CD4-positive, alpha-beta T cell treated with Interleukin-6 for 4 hours (primary cell): ENCODE measurements at places on chromosomes 7 and 10.
A peak's percentile ranks its signal among the peaks of the same experiment; 100 is the strongest.

GRCh38 chr10:86961481-86962091 lies 3.2 kb downstream of the SNCG start:
- DNase-seq = no peak

GRCh38 chr10:49601857-49602256 lies 8.3 kb upstream of the SLC18A3 start:
- no peak for DNase-seq

- DNase-seq = no peak
Measured at GRCh38 chr7:35467456-35467978, 213.6 kb upstream of the TBX20 start.

DNA sequence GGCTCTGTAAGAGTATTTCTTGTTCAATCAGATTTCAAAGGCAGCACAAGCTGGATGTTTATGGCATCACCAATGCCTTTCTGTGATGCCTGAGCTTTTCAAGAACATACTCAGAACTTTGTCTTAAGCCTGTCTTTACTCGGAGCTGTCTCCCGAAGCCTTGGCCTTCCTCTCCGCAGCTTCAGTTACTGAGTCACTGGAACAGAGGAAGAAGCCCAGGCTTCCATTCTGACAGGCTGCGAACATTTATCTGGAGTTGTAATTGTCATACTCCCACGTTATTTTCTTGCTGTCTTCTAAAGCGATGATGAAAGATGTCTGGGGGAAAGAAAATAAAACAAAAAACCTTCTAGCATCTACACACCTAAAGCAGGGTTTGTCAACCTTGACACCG lies 43.9 kb downstream of the GRK5 start:
- DNase-seq = no peak

GRCh38 chr7:115260381-115260780 lies 338.5 kb downstream of the MDFIC start:
- DNase-seq = no peak

DNA sequence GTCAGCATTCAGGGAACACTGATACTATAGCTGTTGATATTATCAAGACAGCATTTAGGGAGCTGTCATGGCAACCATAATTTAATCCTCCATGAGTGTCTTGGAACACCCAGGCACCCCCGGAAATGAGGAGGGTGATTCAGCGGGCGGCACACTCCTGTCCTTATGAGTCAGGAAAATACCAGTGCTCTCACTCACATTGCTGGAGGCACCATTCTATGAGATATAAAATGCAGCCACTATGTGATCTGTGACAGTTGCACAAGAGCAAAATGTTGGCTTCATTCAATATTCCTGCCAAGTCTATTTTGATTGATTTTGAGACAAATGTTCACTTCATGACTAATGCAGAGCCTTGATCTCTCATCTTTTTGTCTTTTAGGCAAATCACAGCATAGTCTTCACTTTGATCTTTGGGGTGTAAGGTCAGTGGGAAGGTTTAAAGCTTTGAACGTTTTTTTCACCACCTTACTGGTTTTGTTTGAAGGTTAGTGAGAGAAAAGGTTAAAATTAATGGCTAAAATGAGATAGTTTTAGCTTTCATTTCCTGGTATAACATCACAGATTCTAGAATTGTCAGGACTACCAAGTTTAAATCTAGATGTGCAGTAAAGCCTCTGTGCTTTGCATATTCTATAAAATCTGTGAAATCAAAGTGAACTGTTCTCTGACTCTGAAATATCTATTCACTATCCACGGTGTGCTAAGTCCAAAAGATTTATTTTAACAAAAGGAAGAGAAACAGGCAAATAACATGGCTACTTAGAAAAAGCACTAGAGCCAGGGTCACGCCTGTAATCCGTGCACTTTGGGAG lies 12.4 kb upstream of the ARHGAP12 start:
- DNase-seq = no peak

- DNase-seq = no peak
Measured at GRCh38 chr7:34471844-34472243, 186.2 kb upstream of the NPSR1 start.

DNA sequence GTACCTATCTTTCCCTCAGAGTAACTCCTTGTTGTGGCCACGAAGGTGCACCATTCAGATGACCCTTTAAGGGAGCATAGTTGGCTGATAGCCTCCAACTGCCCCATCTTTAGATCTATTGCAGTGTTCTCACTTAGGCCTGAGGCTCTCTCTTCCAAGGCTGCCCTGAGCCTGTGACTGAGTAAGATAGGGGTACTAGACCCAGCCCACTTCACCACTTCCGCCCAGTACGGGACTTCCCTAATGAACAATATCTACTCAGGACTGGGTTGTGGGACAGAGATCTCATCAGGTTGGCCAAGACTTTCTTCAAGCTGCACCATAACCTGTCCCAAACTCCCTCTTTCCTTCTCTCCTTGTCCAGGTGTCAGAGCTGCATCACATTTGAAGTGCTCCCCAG lies 5.7 kb upstream of the GNAI1 start:
- no peak for DNase-seq

GRCh38 chr7:26291699-26292538 lies at the start of gene SNX10:
SNX10 (plus strand) TSS chr7:26291862; CDS start chr7:26346443, 54,581 bp downstream.
- DNase-seq = peak; percentile 77

GRCh38 chr7:95549818-95550529 lies 46.3 kb downstream of the PDK4 start:
- no peak for DNase-seq

- no peak for DNase-seq
Measured at GRCh38 chr7:122140918-122141317, 3.1 kb downstream of the AASS start.

DNA sequence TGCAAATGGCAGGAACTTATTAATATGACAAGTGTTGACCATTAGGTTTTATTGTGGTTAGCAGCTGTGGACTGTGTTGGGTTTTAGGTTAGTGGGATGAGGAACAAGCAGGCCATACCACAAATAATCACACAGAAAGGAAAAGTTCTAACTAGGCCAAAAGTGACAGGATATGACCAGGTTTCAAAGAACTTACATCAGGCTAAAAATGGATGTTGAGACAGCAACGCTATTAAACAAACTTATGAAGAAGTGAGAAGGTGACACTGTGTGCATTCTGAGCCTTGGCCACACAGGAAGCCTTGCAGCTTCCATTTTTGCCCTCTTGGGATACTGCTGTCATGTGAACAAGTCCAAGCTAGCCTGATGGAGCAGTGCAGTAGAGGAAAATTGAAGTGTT lies 568.8 kb downstream of the HTR7 start:
- no peak for DNase-seq

DNA sequence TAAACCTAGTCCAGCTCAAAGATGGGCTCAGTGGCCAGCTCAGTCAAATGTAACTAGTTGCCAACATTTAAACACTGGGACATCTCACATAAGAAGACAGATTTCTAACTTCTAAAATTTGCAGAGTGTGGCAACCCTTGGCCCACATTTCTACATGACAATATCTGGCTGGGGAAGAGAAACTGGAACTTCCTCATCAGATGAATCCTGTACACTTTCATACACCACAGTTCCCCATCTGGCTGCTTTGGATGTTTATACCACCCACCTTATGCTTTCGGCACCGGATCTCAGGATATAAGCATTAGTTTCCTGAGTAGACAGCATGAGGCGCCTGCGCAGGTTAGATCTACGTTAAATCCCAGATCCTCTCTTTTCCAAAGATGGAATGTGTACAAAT lies 199.3 kb downstream of the PRKG1 start:
- DNase-seq = no peak

DNA sequence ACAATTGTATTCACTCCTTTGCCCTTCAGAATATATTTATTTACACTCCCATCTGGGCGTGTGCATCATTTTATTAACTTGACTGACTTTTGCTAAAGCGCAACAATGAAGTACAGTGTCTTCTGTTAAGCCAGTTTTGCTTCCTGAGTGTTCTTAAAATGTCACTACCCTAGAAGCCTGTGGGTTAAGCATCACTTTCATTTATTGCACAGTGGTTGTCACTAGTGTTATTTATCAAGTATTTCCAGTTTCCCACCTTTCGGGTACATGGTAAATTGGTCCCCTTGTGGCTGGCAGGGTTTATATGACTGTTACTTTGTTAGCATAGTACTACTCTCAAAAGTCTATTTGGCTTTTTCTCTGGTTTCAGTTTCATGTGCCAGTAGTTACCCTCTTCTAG lies 3.3 kb downstream of the HILPDA start:
- DNase-seq = no peak

DNA sequence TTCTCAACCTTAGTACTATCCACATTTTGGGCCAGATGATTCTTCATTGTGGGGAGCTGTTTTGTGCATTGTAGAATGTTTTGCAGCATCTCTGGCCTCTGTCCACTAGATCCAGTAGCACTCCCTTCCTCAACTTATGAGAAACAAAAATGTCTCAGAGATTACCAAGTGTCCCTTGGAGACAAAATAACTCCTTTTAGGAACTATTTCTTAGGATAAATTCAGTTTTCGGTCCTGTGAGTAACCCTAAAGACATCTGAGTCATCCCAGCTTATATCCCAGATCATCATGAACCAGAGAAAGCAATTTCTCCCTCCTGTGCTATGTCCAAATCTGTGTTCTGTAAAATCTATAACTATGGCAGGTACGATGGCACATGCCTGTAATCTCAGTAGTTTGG lies 266.6 kb upstream of the PHYHIPL start:
- DNase-seq = no peak
